ENCODE measurements at places on chromosomes 4 and X.

GRCh38 chr4:1405636-1406393, 427 bp downstream of the NKX1-1 start:
- DNase-seq, result no peak

DNA sequence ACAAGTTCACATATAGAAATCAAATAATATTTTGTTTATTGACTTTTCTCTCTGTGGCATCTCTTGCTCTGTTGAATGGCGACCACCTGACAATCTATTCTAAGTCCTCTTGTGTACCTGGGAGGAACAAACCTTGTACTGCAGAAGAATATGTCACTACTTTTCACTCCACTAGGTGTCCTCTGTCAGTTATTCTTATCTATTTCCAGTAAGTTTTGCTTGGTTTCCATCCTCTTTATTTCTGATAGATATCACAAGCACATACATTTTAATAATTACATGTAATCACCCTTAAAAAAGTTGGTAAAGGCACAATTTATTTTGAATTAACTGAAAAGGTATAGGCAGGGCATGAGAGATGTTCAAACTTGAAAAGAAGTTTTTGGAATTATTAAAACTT, 238.4 kb downstream of the SNCA start:
- no peak for DNase-seq

GRCh38 chr4:44675366-44675765, 2.9 kb upstream of the GUF1 start:
- no peak for DNase-seq

DNA sequence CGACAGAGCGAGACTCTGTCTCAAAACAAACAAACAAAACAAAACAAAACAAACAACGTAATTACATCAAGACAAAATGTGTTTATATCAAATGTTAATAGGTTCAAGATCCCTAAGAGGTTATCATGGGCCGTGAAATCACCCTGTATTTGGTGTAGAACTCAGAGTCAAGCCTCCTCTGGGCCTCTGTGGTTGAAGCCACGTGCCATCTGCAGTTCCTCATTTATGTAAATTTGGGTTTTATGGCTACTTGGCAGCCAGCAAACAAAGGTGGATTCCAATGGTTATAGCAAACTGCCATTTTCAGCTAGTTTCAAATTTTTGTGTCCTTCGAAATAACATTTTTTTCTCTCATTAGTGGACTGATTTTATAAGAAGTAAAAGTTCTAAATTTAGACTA, 16.4 kb downstream of the NSDHL start:
- DNase-seq, result no peak

GRCh38 chr4:161419822-161420221, 744.0 kb downstream of the FSTL5 start:
- DNase-seq, result no peak

Data from CD4-positive, alpha-beta T cell treated with Interleukin-15 for 4 hours (primary cell).